ENCODE measurements at places on chromosomes 7 and 10.

DNA sequence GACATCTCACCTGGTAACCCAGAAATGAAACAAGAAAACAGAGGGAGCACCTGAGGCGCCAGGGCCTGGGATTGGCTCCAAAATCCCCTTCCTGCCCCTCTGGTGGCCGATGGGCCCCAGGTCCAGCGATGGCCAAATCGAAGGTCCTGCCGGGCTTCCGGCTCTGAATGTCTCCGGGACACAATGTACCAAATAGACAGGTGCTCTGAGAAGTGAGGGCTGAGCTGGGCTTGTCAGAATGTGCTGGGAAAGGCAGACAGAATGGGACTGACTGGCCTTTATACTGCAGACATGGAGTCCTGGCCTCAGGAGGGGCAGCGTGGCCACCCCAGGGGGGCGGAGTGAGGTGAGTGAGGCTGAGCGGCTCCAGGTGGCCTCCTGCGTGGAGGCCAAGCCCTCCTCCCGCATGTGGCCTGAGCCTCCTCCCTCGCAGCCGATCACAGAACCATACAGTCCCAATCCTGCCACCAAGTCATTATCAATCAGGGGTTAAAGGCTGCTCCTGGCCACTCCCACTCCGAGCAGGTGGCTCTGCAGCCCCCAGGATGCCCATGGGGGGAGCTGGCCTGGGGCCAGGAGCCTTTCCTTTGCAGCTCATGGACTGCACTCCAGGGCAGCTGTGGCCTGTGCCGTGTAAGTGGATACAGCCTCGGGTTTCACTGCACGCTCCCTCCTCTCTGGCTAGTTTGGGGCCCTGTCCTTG is 185.5 kb downstream of the ADARB2 start:
- DNase-seq: peak; percentile 8

DNA sequence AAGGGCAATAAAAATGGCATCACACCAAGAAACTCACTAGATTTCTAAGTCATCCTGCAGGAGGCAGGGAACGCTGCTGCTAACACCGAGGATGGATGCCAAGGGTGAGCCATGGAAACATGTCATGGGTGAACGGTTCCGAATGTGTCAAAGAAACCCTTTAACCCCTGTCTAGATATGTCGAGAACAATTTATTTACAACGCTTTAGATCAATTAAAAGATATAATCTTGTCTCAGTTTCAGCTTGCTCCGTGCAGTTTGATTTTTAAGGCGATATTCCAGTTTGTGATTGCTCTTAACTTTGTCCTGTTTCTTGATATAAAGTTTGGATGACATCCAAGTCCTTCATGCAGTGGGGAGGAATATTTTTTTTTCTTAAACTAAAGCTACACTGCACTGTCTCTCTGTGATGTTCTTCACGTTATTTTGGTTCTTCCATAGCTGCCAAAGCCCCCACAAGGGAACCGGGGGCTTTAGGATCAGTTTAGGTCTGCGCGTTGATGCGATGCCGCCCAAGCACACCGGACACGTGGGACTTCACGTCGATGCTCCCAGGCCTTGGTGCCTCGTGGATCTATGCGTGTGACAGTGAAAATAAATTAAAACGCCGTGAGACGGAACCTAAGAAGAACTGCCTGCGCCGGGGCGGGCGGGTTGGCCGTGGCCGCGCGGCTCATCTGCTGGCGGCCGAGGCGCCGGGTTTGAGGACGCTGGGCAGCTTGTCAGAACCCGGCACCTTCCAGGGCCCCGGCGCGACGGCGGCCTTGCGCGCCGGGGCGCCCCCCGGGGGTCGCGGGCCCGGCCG is 220.3 kb downstream of the PHTF2 start:
- DNase-seq: peak; percentile 39

DNA sequence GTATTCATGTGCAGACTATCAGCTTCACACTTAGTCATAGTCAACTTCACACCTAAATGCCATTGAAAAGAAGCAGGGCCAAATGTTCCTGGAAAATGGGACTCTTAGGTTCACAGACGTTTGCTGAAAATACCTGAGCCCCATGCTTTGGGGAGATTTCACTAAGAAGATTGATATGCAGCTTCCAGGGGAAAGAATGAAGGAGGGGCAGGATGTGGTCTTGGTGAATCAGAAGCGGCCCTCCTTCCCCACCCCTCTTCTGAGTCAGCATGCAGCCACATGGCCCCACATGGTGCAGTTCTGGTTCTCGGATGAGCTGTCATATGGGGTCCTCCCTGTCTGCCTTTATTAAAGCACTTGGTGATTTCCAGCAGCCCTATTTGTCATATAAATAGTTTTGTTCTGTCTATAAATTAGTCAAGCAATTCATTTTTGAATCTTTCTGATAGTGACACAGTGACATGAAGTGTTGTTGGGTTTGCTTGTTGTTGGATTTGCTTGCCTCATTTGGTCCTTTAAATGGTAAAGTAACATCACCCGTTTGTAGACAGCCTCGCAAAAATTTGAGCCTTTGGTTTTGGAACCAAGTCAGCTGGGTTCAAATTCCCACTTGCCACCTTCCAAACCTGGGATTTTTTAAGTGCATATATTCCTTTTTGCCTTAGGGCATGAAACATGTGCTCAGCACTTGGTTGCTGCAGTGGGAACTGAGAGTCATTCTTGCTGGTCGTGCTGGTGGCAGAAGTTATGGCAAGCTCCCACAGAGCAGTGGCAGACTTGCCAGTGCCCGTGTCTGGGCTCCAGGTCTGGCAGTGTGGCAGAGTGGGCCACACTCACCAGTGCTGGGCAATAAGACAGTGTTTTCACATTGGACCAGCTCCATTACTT is 68.1 kb upstream of the CDK6 start:
- peak; percentile 33 for DNase-seq

DNA sequence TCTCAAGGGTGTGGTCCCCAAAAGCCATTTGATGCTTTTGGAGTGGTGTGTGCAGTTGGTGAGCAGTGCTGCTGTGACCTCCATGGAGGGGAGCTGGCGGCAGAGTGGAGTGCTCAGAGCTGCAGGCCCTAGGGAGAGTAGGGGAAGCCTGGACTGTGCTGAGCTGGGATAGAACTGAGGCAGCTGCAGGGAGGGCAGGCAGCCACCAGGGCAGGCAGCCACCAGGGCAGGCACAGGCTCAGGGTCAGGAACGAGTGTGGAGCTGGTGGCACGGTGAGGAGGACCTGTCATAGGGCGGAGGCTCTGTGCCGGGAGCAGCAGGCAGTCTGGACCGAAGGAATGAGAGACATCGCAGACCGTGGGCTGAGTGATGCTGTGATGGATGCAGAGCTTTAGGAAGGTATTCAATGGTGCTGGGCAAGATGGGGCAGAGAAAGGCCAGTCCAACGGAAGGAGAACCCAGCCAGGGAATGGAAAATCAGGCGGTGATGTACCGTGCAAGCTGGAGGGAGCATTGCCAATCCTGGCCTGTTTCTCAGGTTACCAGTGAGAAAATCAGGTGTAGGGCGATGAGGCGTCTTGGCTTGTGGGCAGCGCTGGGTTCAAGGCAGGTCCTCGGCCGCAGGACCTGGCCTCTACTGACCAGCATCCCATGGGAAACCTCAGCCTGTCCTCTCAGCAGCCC is 152.6 kb downstream of the CAMK1D start:
- DNase-seq: peak; percentile 60

DNA sequence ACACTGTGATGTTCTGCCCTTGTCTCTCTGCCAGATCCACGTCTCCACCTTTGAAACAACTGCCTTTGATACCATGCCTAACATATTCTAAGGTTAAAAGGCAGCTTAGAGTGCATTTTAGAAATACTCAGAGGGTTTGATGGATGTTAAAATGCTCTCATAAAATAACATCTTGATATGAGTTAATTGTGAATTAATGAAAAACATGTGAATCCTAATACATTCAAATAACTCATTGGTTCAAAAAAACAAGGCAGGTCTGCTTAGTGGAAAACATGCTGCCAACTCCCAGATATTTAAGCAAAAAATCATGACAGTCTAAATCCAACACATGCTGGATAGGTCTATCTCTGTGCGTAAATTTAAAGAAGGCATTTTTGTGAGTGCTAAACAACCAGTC is 291.8 kb downstream of the AHR start:
- no peak for DNase-seq

DNA sequence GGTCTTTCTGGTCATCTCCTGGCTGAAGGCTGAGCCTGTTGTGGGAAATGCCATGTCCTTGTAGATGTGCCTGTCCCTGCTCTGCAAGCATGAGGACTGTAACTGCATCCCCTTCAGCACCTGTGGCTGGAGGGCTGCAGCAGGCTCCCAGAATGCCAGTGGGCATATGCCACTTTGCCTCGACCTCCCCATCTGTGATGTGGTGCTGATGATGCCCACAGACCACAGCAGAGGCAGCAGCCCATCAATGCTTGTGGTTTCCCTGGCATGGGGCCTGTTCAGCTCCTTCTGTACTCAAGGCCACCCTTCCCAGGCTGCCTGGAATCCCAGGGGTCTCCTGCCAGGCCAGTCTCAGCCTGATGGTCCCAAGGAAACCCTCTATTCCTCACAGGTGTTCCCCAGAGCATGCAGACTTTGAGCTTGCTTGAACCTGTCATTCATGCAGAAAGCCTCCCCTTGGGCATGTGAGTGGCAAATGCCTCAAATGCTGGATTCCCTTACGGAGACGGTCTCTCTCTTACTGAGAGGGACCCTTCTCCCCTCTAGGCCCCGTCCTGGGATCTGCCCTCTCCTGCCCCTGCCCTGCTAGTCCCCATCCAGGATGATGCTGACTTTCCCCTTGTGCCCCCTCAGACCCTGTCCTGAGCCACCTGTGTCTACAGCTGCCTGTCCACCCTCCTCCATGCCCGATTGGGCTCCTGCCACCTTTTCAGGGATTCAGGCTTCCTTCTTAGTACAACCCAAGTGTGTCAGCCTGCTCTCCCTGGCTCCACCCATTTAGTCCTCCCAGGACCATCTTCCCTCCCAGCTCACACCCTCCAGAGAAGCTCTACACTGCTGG is 50.9 kb upstream of the ANTXRL start:
- no peak for DNase-seq

- DNase-seq: no peak
Observed at GRCh38 chr10:71873582-71874211, 22.6 kb upstream of the PSAP start.

Data from glutamatergic neuron (in vitro differentiated cells).